ENCODE measurements at places on chromosomes 12 and 14. TPM values are rescaled to one million over a fixed set of nuclear protein-coding genes. Genes with fewer than 3 reads are reported as not detected.

Gene MYO1H
- 0.15 TPM for polyA plus RNA-seq

DNA sequence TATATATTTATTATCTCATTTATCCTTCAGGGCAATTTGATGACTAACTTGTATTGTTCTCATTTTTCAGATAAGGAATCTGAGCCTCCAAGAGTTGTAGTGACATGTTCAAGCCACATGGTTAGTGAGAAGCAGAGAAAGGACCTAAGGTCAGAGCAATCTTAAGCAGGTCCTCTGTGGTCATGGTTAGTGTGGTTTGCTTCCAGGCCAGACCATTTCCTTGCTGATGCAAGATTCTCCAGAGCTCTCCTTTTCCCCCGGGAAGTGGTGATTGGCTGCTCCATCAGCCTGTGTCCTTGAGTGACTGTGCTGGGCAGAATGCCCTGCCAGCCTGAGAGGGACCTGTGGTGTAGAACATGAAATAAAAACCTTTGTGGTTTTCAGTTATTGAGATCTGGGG, 141.3 kb downstream of the KTN1 start:
- peak; percentile 90 for DNase-seq

Gene KMT2D
- polyA plus RNA-seq, result 10.0 TPM

Gene LMNTD1
- polyA plus RNA-seq, result not detected

DNA sequence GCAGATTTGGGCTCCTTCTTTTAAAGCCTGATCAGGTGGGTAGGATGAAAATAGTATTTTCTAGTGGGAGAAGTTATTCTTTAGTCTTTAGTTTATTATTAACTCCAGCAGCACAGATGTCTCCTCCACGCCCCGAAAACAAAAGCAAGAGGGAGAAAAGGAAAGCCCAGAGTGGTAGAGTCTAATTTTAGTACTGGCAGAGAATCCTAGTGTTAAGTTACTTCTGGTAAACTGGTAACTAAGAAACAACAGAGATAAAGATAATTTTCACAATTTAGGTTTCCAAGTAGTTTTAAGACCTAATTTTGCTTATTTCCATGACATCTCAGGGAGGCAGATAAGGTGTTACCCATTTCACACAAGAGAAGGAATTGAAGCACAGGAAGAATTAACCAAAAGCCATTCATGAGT, 16.3 kb downstream of the ATP5MC2 start:
- DNase-seq, result peak; percentile 65

- no peak for DNase-seq
These were observed 323.4 kb upstream of the SFSWAP start for GRCh38 chr12:131387281-131388163.

DNA sequence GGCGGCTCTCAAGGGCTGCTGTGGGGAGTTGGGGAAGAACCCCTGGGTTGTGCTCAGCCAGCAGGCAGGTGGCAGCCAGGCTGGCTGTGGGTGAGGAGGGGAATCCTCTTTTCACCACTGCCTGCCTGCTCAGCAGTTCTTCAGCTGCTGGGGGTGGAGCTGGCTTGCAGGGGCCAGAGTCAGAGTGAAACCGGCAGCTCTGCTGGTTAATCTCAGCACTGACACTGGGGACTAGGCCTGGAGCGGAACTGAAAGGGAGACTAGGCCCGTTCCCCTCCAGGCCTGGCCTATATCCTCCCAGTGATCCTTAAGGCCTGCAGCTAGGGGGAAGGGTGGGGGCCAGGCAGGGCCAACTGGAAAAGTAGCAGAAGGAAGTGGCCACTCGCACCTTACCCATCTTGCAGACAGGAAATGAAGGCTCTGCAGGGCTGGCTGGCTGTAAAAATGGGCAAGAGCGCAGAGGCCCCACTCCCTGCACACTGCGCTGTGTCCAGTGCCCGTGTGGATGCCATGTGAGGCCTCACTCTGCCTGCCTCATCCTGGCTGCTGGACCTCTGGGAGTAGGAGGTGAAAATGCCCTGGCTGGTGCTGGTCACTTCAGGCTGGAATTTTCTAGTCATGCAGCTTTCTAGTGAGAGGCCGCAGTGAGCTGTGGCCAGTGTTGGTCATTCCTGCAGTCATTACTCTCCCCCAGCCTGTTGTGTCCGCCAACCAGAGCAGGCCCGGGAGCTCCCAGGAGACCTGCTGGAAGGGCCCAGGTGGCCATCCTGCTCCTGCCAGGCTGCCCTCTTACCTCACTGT, 39.4 kb downstream of the SH2B3 start:
- peak; percentile 21 for DNase-seq

GRCh38 chr14:66105815-66106214, 380.4 kb upstream of the CCDC196 start:
- DNase-seq, result peak; percentile 64

- peak; percentile 46 for DNase-seq
These were observed 126.0 kb upstream of the PZP start for GRCh38 chr12:9334041-9334692.

DNA sequence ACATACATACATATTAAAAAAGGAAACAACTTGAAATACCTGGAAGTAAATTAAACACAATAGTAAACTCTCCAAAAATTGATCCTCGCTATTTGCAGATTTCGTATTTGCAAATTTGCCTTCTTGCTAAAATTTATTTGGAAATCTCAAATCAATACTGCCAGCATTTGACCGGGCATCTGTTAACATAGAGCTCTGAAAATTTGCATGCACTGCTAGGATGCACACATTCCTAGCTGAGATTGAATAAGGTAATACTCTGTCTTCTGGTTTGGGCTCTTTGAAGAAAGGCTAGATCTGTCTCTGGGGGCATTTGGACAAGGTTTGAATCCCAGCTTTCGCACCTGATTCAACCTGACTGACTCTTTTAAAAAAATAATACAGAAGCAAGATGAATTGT, 729.1 kb upstream of the MGAT4C start:
- no peak for DNase-seq

- DNase-seq, result peak; percentile 34
These were observed 117.9 kb downstream of the CAND1 start for GRCh38 chr12:67386869-67387565.

Gene CEP128
- 2.9 TPM for polyA plus RNA-seq

DNA sequence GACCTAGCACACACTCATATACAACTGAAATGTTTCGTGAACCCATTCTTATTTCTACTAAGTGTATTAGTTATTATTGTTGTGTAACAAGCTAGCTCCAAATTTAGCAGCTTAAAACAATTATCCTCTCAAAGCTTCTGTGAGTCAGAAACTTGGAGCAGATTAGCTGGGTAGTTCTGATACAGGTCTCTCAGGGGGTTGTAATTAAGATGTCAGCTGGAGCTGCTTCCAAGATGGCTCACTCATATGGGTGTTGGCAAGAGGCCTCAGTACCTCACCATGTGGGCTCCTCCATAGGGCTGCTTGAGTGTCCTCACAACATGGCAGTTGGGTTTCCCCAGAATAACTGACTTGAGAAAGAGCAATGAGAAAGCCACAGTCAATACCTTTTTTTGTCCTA, 9.8 kb downstream of the GPR135 start:
- peak; percentile 80 for DNase-seq

Gene COL2A1
- not detected for polyA plus RNA-seq

- DNase-seq, result no peak
These were observed 55.2 kb upstream of the GNPNAT1 start for GRCh38 chr14:52846591-52846990.

GRCh38 chr14:90109858-90110257, 48.1 kb downstream of the KCNK13 start:
- no peak for DNase-seq

GRCh38 chr14:77037938-77038568, 9.5 kb upstream of the IRF2BPL start:
- peak; percentile 72 for DNase-seq

- DNase-seq, result no peak
These were observed 20.3 kb upstream of the SINHCAF start for GRCh38 chr12:31346267-31346666.

Gene GALNT16
- 8.1 TPM for polyA plus RNA-seq

Gene OVCH1
- polyA plus RNA-seq, result 0.29 TPM

GRCh38 chr14:89165189-89166181, 251.5 kb downstream of the FOXN3 start:
- DNase-seq, result peak; percentile 33

DNA sequence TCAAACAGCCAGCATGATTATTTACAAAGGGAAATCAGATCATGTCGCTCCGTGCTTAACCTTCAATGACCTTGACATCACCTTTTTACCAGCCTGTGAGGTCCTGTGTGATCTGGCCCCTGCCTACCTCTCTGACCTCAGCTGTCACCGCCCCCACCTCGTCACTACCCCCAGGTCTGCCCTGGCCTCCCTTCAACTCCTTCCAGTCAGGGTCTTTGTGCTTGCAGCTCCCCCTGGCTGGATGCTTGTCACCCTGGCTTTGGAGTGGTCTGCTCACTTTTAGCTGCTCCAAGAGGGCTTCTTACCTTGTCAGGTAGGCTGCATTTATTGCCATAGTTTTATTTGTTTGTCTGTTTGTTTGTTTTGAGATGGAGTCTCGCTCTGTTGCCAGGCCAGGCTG, 8.2 kb upstream of the MAX start:
- no peak for DNase-seq

DNA sequence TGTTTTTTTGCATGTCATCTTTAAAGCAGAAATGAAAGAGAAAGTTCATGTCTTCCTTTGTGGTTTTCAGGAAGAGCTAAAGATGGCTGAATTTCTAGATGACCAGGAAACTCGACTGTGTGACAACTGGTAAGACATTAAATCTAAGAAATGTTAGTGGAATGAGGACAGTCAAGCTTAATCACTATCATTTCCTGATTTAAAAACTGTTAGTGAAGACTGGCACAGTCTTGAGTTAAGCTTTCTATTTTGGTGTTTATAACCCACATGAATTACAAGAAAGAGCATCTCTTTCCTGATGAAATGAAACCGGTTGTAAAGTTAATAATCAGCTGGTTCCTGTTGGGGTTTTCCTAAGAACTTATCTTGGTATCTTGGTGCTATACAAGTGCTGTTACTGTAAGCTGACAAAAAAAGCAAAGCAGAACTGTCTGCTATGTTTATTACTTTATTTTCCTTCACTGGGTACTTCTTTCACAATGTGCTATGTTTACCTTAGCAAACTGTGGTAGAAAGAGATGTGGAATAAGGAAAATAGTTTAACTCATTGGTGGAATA, 5.2 kb downstream of the TRAFD1 start:
- peak; percentile 41 for DNase-seq

- peak; percentile 82 for DNase-seq
These were observed 31.9 kb downstream of the FOS start for GRCh38 chr14:75310295-75311111.
